ENCODE measurements at places on chromosomes 7 and 10.

DNA sequence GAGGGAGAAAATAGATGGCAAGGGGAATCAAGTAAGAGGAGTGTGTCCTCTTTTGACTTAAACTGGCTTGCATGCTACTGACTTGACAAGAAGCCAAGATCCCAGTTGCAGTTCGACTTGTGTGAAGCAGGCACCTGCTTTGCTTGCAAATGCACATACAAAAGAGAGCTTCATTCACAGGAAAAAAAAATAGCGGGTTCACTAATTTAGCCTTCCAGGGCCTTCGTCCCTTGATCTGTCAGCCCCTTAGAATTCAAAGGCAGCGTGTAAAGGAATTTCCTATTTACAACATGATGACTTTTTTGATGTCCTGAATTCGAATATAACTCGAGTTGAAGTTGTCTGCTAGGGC, 192.1 kb downstream of the CELF2 start:
- DNase-seq = no peak

DNA sequence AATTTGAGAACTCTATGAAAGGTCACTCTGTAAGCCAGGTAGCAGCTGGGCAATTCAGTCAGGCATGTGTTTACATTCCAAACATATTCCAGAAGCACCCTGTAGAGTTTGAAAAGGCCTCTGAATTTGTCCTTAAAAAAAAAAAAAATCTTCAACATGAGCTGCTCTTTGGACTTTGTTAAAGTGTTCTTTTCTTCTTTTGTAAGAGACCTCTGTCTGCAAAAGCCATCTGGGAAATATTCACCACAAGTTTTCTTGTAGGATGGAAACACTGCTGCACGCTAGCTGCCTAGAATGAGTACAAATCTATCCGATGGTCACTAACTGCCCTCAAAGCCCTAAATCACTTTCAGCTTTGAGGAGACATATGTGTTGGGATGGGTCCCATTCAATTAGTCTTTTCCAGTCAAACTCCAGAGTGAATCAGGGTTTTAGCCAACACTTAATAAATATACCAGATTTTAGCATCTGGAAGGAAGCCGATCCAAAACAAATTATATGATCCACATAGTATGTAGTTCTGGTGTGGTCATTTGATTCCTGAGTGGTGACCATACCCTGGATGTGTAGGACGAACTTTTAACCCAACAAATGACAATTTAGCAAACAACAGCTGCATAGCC, 85.9 kb downstream of the CD36 start:
- DNase-seq = no peak

GRCh38 chr10:78448994-78449418, 415.3 kb downstream of the RPS24 start:
- no peak for DNase-seq

DNA sequence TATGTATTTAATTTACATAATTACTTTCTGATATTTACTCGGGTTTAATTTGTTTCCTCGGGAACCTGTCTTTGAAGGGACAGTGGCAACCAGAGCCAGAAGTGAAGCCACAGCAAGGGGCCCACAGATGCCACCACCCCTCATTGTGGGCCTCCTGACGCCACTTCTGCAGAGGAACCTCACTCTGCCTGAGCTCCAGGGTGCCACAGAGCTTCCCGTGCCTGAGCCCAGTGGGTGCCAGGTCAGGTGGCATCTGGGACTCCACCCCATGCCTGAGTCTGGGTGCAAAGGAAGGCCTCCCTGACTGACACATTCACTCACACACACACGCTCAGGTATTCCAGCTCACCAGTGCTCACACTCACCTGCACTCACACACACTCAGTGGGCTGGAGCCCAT, 213.7 kb downstream of the GRID1 start:
- DNase-seq = no peak

DNA sequence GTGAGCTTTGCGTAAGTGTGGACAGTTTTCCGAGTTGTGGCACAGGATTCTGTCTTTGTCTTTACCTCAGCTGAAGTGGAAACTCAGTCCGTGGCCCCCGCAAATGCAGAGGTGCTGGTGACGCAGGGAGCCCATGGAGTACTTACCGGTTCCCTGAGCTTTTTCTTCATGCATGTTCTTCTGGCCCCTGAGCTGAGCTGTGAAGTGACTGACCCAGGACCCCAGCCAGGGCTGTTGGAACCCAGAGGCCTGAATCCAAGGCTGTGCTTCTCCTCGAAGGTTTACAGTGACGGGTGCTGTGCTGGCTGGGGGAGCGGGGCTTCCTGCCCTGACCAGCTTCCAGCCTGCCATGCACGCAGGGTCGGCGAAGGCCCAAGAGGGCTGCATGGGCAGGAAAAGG, 223.5 kb downstream of the GLRX3 start:
- no peak for DNase-seq

- DNase-seq = no peak
Measured at GRCh38 chr7:15628876-15629275, 57.6 kb downstream of the MEOX2 start.

- DNase-seq = no peak
Measured at GRCh38 chr10:127987467-127988380, 80.8 kb downstream of the PTPRE start.

GRCh38 chr10:92544296-92544695, 29.6 kb downstream of the IDE start:
- no peak for DNase-seq

GRCh38 chr10:86583983-86584382, 62.4 kb upstream of the WAPL start:
- no peak for DNase-seq

DNA sequence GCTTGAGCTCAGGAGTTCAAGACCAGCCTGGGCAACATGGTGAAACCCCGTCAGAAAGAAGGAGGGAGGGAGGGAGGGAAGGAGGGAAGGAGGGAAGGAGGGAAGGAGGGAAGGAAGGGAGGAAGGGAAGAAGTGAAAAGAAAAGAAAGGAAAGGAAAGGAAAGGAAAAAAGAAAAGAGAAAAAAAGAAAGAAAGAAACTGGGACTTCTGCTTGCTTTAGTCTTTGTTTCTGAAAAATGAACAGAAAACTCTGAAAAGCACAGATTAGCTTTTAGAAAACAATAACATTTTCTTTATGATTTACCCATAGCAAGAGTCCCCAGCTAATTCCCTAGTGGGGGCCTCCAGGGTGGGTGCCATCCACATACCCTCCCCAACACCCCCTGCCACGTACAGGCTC, 46.8 kb downstream of the ATOH7 start:
- no peak for DNase-seq

DNA sequence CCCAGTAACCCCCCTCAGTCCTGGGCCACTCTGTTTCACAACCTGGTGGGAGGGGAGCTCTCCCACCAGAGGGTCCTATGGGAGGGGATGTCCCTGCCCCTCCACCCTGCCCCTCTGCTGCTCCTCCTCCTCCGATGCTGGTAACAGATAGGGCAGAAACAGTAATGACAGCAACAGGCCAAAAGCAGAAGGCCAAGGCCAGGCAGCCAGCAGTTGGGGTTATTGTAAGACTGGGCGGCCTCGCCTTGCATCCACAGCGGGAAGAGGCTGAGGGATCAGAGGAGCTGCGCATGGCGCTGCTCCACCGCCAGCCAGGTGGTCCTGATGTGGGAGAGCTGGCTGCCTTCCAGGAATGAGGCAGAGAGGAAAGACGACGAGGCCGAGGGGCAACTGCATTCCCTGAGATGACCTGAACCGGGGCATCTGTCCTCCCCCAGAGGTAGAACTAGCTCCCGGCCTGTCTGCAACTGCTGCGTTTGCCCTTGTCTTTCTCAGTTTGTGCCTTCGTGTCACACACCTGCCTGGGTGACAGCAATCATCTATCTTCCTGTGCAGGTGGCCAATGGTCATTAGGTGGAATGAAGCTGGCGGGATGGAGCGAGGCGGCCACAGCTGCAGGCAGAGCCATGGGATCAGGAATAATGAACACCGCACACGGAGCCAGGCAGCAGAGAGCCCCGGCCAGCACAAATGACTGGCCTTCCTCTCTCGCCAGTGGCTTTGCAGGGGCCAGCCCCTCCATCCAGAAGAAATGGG, 54.0 kb upstream of the CACUL1 start:
- no peak for DNase-seq

GRCh38 chr10:123472606-123473005, 193.5 kb upstream of the GPR26 start:
- no peak for DNase-seq

DNA sequence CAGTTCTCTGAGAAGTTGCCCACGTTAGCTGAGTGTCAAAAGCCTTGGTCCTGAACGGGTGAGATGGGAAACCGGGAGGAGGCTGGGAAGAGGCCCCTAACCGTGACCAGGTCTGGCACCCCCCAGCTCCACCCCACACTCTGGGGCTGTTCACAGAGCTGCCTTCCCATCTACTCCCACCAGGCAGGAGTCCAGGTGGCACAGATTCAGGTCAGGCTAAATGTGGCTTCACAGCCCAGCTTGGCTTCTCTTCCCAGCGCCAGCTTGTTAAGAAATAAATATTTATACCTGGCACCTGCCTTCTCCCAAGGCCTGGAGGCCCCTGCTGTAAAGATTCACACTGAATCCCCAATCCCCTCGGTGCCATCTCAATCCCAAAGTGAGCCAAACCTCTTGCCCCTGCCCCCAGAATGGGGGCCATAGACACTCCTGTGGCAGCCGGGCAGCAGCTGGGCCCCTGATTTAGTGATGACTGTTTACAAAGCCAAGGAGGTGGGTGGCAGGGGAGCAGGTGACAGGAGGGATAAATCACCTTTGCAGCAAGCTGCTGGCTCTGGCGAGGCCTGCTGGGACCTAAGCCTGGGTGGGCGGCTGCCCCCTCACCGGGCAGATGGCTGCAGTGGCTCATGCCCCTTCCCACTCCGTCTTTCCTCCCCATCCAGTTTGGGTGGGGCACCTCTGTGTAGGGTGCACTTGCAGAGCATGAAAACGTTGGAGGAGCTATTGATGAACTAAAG, 72.5 kb downstream of the GOLGA7B start:
- DNase-seq = peak; percentile 80

DNA sequence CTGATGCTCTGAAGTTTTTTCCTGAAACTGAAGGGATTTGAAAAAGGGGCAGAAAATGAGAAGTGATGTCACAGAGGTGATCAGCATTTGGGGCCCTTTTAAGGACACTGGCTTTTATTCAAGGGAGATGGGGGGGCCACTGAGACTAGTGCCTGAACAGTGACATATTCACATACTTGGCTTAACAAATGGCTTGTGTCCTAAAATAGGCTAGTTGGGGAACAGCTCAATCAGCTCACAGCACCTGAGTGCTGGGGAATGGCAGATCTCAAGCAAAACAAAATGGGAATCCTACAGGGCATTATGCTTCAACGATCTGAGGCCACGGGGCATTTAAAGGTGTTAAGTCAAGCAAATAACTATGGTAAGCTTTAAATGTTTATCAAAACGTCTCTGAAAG, 90.1 kb downstream of the UBE2H start:
- DNase-seq = no peak

- DNase-seq = no peak
Measured at GRCh38 chr7:82676777-82677463, 233.3 kb upstream of the CACNA2D1 start.

DNA sequence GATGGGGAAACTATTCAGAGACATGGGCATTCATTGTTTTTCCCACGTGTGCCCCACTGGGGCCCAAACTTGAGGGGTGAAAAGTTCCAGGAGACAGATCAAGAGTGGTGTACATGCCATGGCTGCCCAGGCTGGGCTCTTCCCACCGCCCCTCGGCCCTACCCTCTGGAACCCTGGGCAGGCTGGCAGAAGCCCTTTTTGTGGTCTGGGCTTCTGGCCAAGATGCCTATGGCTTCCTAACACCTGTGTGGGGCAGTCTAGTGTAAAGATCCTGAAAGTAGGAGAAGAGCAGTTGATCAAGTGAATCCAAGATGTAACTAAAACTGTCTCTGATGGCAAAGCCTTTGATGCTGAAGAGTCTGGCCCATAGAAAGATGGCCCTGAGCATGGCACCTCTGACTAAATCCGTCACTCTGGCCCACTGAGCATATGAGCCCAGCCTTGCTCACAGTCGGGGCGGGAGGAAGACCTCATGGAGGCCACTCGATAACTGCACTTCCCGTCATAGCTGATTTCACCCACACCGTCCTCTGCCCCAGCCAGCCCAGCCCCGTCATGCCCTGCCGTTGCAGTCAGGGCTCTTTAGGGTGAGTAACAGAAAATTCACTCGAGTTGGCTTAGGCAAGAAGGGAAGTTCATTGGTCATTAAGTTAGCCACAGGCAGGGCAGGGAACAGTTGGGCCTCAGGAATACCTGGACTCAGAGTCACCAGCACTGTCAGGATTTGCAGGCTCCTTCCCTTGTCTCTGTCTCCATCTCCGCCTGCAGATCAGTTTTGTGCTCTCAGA, 37.9 kb upstream of the MTPAP start:
- DNase-seq = no peak

DNA sequence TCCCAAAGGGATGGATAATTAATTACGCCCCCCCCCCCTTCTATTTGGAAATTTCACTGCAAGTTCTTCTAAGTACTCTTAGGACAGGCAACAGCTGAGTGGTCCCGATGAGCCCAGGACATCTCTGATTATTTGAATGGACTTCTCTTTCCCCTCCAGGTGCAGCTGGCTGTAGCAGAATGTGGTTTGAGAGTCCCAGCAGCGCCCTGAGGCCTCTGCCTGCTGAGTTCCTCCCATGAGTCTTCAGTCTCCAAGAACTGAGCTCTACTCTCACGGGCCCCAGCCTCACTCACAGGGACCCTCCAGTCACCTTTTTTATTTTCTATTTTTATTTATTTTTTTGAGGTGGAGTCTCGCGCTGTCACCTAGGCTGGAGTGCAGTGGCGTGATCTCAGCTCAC, 63.6 kb upstream of the SFMBT2 start:
- DNase-seq = no peak

DNA sequence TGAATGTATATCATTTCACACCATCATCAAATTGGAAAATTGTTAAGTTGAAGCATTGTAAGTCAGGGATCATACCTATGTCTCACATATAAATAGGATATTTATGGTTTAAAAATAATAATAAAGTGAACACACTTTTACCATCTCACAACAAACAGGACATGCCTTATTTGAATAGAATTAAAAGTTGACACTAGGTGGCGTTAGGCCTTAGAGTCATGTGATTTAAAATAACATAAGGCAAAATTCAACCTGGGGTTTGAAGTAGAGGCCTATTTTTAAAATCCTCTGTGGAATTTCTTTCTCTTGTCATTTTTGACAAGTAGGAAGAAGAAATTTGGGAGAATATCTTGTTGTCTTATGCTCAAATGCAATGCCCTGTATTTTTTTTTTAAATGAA, 184.7 kb upstream of the PCDH15 start:
- DNase-seq = no peak

- DNase-seq = no peak
Measured at GRCh38 chr10:103529539-103529938, 36.0 kb downstream of the NEURL1 start.

GRCh38 chr7:144830811-144831210, 5.0 kb downstream of the TPK1 start:
- DNase-seq = no peak

Data from dorsolateral prefrontal cortex (tissue), 122 donors.